Activated CD4-positive, alpha-beta T cell treated with anti-CD3 and anti-CD28 coated beads, Interleukin-10, Interleukin-2, amounts not matched to agents 100 ng/mL and 50 ng/mL, durations not matched to agents 16 hours and 8 hours (primary cell): ENCODE measurements at places on chromosomes 16 and 17.

DNA sequence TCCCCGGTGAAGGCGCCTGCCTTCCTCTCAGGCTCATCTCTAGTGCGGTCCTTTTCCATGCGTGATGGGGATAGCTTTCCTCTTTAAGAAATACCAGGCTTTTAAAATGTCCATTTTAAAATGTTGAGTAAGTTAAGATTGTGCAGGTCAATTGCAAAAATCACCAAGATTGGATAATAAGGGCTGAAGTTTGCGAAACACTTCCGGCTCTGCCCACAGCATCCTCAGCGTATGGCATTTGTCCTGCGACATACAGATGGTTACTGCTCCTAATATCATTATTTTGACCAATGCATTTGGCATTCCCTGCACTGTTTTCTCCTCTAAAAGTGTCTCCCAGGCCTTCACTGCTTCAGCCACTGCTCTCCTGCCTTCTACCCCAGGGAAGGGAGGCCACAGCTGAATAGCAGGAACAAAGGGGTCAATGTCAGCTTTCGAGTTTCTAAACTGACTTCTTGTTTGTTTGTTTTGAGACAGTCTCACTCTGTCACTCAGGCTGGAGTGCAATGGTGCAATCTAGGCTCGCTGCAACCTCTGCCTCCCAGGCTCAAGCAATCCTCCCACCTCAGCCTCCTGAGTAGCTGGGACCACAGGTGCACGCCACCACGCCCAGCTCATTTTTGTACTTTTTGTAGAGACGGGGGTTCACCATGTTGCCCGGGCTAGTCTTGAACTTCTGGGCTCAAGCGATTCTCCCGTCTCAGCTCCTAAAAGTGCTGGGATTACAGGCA, 91.9 kb downstream of the CRISPLD2 start:
- no peak for DNase-seq

GRCh38 chr16:381789-382717, at the start of gene PGAP6:
Gene PGAP6 (minus strand): TSS chr16:381978. CDS start chr16:381821, 157 bp downstream.
- peak; percentile 69 for DNase-seq

DNA sequence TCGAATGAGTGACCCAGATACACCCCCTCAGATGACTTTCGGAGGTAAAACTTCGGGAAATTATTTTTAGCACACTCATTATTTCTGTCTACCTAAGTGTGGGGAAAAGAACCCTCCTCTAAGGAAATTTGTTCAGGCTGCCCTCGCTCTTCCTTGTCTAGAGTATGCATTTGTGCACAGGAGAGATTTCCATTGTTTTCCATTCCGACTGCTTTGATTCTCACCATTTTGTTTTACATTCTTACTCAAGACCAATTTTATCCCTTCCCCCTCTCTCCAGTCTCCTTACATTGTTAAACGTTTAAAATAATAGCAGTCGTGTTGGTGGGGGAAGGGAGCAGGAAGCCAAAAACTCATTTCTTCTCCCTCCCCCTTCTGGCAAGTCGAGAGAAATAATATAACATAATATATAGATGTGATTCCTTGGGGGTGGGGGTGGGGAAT, 1.5 kb upstream of the CHD3 start:
- DNase-seq: no peak

DNA sequence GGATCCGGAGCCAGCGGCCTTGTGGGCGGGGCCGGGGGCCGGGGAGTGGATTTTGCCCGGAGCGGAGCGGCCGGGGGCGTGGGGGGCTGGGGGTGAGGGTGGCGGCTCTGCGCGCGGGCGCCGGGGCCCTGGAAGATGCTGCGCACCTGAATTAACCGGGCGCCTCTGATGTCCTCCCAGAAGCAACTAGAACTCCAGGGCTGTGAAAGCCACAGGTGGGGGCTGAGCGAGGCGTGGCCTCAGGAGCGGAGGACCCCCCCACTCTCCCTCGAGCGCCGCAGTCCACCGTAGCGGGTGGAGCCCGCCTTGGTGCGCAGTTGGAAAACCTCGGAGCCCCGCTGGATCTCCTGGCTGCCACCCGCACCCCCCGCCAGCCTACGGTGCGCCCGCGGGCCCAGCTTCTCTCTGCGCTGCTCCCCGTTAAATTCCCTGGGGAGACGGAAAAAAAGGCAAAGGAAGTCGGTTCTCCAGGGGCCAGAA, 549 bp downstream of the SLC26A11 start:
- DNase-seq: no peak

DNA sequence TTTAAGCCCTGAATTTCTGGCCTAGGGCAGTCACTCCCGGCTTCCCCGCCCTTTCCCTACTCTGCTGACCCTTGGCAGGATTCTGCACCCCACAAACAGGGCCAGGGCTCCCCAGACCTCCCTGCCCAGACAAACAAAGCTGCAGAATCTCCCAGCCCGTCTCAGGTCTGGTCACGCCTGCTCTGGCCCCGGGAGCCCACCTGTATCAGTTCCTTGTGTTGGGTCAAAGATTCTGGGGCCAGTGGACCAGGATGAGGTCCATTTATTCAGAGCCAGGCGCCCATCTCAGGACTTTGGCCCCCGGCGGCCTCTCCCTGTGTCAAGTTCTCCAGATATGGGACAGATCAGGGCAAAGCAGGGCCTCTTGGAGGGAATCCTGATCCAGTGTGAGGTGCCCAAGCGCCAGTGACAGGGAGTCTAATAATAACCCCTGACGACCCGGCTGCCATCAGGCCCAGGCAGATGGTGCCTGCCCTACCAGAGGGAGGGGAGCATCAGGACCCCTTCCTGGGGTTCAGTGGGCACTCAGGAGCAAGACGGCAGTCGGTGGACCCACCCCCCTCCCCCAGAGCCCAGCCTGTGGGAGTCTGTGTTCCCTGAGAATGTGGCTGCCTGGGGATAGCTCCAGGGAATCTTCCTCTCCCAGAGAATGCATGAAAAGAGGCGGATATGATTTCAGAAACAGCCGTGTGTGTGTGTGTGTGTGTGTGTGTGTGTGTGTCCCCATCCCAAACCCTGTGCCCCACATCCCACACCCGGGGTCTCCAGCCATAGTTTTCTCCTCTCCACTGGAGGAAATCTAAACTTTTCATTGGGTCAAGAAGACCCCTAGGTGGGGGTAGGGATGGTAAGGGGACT, 1.3 kb downstream of the TTYH2 start:
- DNase-seq: no peak

GRCh38 chr16:81435103-81435502, 9.5 kb upstream of the CMIP start:
- no peak for DNase-seq

- DNase-seq: peak; percentile 68
These were observed 2.7 kb downstream of the C16orf87 start for GRCh38 chr16:46828292-46828691.

- no peak for DNase-seq
These were observed 114.5 kb downstream of the SMG6 start for GRCh38 chr17:2188971-2189630.

DNA sequence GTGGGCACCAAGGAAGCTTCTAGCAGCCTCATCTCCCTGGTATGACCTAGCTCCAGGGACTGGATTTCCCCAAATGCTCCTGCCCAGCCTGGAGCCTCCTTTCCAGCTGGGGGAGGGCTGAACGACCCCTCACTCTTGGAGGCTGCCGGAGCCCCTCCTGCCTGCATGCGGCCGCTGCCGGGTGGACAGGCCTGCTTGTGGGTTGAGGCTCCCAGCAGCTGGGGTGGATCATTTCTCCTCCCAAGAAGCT, 213.6 kb downstream of the SEC14L1 start:
- no peak for DNase-seq

DNA sequence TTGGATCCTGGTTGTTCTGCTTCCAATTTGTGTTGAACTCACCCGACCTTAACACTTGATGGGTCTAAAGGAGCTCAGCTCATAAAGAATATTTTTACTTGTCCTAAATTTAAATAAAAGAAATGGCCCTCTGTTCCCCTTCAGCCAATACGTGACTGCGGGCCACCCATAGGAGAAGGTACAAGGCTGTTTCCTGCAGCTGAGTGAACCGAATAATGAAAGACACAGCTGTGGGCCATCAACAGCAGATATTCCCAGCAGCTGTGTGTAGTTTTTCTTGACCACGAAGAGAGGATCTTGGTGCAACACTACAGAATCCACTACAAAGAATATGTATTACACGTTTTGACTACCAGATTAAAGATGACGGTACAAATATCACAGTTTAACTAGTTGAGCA, 1431.6 kb downstream of the CDH11 start:
- DNase-seq: no peak

GRCh38 chr16:272633-273546, 2.9 kb downstream of the RGS11 start:
- DNase-seq: no peak

DNA sequence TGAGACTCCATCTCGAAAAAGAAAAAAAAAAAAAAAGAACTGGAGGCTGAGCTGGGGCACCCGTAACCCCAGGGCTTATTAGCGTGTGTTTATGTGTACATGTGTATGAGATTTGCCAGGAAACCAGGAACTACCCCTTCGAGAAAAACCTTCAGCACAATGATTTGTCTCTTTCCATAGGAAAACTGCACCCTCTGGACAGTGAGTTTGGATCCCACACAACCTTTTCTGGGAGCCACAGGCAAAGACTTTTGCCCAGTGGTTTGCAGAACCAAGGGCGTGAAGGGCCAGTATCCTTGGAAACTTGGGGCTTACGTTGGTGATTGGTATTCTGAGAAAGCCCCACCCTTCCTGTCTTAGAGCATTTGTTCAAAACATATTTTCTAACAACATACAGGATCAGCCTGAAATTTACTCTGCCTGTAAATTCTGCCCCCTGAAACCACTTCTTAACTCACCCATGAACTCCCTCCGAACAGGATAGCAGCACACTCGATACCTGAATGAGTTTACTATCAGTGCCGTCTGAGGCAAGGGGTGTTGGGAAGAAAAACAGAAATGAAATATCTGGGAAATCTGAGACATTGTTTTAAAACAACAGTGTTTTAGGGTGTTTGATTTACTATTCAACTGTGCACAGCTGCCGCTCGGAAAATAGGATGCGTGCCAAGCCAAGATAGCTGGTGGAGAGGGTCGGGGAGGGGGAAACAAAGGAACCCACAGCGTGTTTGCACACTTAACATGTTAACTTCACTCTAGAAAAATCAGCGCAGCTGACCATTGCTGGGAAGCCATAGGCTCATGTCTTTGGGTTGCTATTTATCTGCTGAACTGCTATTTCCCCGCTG, 40.2 kb upstream of the MAF start:
- peak; percentile 14 for DNase-seq

DNA sequence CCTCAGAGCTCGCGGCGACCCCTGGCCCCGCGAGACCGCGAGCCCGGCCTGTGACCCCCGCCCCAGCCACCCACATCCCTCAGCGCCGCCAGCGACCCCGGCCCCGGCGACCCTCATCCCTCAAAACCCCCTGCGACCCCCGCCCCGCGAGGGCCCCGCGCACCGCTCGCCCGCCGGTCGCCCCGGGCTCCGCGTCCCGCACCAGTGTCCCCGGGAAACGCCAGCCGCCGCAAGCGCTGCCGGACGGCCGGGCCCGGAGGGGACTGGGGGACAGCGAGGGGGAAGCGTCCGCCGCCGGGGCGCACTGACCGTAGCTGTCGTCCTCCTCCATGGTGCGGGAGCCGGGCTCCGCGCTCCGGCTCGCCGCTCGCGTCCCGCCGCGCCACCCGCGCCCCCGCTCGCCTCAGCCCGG, at the start of gene CYTH1:
Gene CYTH1 (minus strand): TSS at position 381 of the 412 bp plus-strand sequence. CDS start 50 bp downstream, at position 331.
- no peak for DNase-seq

- DNase-seq: no peak
These were observed 180.5 kb downstream of the ZNF423 start for GRCh38 chr16:49675413-49675812.

DNA sequence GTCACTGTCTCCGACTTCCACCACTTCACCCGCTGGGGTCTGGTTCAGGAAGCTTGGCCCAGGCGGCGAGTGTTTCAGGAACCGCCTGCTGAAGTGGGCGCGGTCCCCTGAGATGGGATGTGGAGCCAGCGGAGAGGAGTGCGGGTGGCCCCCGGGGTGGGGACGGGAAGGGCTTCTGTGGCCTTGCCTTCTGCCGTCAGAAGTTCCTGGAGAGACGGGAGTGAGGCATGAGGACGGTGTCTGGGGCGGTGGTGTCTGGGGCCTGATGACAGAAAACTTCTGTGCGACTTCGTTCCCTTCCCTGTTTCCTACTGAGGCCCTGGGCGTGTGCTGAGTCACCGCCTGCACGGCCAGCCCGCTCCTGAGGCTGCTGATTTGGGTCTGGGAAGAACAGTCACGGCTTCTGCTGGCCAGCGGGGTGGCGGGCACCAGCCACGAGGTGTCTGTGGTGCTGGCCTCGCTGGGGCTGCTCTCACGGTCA, 12.3 kb upstream of the NLRC3 start:
- no peak for DNase-seq

GRCh38 chr16:89890886-89891657, 17.7 kb downstream of the TCF25 start:
- no peak for DNase-seq

GRCh38 chr17:68820825-68821481, 134.2 kb downstream of the ABCA8 start:
- no peak for DNase-seq

- DNase-seq: no peak
These were observed 150.8 kb downstream of the CYB561 start for GRCh38 chr17:63295288-63295687.

DNA sequence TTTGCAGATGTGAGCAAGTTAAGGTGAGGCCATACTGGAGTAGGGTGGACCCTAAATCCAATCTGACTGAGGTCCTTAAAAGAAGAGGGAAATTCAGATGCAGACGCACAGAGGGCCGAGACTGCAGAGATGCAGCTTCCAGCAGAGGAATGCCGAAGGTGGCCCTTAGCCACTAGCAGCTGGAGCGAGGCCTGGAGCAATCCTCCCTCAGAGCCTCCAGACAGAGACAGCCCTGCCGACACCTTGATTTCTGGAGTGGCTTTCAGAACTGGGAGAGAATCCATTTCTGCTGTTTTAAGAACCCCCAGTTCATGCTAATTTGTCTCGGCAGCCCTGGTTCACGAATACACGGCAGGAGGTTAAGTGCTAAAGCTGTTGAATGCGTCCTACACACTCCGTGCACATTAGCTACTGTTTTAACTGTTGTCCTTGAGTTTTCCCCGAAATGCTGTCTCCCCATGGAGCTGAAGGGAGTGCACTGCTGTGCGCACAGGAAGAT, 135.5 kb downstream of the IRF8 start:
- DNase-seq: no peak

DNA sequence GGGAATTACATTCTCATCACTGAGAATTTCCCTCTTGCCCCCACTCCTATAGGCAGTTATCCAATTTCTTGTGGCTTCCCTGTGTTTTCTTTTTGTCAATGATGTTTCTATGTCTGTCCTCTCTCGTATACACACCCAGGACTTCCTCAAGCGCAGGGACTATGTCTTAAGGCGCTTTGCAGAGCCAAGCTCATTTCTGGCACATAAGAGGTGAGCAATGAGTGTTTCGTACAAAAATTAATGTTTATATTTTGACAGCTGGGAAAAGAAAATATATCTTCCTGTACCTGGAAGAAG, 947 bp downstream of the DDX42 start:
- peak; percentile 23 for DNase-seq

- peak; percentile 32 for DNase-seq
These were observed 147.3 kb downstream of the CCDC182 start for GRCh38 chr17:57597531-57598453.

GRCh38 chr17:48550502-48551213, 5.7 kb upstream of the HOXB2 start:
- DNase-seq: no peak
